NCI-H187 (cell line): ENCODE measurements at places on chromosomes 1 and 21.

- DNase-seq, result no peak
Observed at GRCh38 chr21:45892156-45892915, 89.2 kb upstream of the COL6A1 start.

DNA sequence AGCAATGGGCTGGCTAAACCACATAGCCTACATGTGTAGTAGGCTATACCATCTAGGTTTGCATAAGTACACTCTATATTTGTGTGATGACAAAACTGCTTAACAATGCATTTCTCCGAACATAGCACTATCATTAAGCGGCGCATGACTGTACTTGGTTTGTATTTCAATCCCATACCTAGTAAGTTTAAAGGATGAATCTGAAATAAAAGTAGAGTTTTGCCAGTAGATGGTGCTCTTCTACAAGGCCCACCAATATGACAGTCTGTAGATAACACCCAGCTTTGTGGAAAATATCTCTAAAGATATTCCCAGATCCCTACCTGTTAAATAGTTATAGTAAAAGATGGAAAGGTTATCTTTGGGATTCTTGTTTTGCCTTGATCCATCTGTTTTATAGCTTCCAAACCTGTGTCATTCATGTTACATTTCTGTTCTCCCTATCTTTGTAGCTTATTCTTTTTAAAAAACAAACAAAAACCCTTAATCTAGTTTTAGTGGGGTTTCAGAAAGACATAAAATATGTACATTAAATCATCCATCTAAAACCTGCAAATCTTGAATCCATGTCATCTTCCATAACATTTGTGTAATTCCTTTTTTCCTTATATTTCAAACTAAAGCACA, 33.9 kb upstream of the ASPM start:
- no peak for DNase-seq

DNA sequence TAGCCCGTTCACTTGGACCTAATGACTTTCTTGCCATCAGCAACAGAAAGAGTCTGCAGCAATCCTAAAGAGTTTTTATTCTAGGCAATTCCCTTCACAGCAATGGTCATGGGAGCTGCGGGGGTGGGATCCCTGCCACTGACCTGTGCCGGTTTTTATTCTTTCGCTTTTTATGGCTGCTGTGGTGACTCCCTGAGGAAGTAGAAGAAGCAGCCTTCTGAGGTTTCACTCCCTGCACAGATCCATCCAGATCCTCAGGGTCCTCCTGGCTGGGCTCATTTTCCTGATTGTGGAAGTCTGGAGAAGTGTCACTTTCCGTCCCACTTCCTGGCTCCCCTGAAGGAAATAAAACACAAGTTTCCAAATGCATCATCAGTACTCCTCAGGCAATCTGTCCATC, 12.9 kb downstream of the MEAF6 start:
- DNase-seq, result no peak

- no peak for DNase-seq
Observed at GRCh38 chr1:248755517-248755916, at the start of gene LYPD8. LYPD8 (minus strand) TSS chr1:248755759; CDS start chr1:248751081, 4,678 bp downstream.

DNA sequence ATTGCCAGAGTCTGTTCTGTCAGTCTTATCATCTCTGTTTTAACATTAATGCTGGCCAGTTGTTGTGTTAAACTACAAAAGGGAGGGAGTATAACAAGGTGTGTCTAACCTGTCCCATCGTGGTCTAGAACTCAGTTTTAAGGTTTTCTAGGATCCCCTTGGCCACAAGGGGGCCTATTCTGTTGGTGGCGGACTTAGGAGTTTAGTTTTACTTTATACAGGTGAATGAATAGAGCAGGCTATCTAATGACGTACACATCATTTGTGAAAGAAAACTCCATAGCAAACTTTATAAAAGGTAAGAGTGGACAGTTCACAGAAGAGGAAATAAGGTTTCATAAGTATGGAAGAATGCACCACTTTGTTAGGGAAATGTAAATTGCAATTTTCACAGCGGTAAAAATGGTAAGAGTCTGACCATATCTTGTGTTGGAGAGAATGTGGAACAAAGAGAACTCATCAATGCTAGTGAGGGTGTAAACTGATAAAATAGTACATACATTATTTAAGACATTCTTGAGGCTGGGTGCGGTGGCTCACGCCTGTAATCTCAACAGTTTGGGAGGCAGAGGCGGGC, 2.5 kb upstream of the ATF6 start:
- DNase-seq, result no peak

GRCh38 chr1:70914224-70914623, 133.4 kb downstream of the PTGER3 start:
- no peak for DNase-seq

DNA sequence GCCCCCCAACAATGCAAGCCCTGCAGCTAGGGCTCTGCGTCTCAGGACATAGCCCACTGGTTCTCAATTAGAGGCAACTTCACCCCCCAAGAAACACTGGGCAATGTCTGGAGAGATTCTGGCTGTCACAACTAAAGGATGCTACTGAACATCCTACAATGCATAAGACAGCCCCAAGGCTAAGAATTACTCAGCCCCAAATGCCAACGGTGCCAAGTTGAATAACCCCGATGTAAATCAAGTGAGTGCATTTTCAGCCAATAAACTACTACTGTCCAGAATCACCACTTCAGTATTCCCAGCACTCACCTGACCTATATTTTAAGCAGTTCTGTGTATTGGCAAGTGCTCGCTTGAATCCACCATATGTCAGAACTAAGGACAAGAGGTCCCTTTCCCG, 6.9 kb downstream of the RIPK4 start:
- no peak for DNase-seq

- DNase-seq, result no peak
Observed at GRCh38 chr1:183063349-183063748, 40.1 kb downstream of the LAMC1 start.

DNA sequence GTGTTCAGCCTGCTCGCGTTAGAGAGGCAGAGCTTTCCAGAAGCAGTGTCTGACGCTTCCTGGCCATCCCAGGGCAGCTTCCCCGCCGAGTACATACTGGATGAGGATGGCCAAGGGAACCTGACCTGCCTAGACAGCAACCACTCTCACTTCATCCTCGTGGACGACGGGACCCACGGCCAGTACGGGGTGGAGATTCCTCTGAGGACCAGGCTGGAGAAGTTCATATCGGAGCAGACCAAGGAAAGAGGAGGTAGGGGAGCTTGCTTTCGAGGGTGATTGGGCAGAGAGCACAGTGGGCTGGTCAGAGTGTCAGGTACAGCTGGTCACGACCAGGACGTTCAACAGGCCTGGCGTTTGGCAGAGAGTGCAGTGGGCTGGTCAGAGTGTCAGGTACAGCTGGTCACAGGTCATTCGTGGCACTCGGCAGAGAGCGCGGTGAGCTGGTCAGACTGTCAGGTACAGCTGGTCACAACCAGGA, 22.4 kb downstream of the TRPM2 start:
- no peak for DNase-seq

DNA sequence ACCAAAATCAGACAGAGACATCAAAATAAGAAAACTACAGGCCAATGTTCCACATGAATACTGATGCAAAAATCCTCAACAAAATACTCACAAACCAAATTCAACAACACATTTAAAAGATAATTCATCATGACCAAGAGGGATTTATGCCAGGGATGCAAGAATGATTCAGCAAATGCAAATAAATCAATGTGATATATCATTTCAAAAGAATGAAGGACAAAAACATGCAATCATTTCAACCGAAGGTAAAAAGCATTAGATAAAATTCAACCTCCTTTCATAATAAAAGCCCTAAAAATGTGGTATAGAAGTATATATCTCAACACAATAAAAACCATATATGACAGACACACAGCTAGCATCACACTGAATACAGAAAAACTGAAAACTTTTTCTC, 81.5 kb upstream of the LYPLAL1 start:
- no peak for DNase-seq

- no peak for DNase-seq
Observed at GRCh38 chr1:27364696-27365371, 1.9 kb downstream of the MAP3K6 start.

GRCh38 chr1:213744780-213745179, 243.0 kb upstream of the PROX1 start:
- no peak for DNase-seq

DNA sequence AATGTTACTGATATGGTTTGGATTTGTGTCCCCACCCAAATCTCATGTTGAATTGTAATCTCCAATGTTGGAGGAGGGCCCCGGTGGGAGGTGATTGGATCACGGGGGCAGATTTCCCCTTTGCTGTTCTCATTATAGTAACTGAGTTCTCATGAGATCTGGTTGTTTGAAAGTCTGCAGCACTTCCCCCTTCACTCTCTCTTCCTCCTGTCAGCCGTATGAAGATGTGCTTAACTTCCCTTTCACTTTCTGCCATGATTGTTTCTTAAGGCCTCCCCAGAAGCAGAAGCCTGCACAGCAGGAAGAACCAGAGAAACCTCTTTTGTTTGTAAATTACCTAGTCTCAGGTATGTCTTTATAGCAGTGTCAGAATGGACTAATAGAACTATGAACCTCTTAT, 28.4 kb downstream of the TRIM33 start:
- no peak for DNase-seq

- DNase-seq, result no peak
Observed at GRCh38 chr1:214518361-214518760, 33.0 kb downstream of the PTPN14 start.

DNA sequence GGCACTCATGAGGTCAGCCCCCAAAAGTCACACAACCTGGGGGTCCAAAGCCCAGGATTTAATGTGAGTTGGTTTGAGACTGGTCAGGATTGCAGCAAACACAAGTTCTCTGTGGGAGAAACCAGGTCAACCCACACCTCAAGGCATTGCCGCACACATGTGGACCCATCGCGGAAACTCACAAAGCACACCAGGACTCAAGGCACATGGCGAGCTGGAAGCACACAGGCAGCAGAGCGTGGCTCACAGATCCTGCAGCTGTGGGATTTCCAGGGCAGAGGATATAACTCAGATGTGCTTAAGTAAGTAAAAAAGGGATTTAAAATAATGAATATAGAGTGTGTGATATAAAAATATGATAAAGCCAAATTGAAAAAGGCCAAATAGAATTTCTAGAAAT, 51.6 kb upstream of the ADARB1 start:
- no peak for DNase-seq

- no peak for DNase-seq
Observed at GRCh38 chr1:205493241-205494085, 11.0 kb upstream of the CDK18 start.

DNA sequence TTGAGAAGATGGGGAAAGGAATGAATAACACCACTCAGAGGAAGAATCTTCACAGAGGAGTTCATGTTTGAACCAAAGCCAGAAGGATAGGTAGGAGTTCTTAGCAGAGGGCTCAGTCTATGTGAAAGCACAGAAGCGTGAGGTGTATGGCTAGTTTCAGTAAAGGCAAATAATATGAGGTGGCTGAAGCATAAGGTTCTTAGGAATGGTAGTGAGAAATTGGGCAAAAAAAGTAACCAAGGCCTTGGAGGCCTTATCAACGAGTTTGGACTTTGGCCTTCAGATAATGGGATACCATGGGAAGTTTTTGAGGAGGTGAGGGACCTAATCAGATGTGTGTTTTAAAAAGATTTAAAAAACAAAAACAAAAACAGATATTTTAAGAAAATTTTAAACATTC, 47.1 kb downstream of the TCEANC2 start:
- DNase-seq, result no peak

- DNase-seq, result no peak
Observed at GRCh38 chr1:66374148-66374547, 159.8 kb upstream of the SGIP1 start.

DNA sequence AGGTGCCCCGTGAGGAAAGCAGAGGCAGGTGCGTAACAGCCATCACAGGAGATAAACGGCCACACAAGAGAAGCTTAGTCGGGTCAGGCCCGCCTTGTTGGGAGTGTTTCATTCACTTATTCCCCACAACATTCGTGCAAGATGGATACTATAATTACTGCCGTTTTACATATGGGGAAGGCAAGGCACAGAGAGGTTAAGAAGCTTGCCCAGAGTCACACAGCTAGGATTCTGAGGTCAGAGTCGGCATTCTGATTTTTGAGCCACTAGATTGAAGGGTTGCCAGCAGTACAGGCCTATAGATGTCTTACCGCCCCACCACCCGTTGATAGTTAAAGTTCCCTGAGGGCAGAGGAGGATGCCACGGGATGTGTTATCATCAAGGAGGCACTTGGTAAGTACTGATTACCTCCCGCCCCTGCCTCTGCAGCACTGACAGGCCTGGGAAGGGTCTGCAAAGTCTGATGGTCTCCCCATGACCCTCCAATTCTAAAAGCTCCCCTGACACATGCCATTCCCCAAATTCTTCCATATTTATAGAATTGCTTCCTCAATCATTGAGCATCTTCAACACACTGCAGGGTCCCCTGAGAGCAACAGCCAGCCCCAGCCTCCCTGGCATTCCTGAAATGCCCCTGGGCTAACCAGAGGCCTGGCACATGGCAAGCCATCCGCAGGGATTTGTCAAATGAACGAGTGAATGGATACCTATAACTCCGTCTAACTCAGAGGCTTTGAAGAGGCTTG, 74.7 kb upstream of the CLDN14 start:
- no peak for DNase-seq

DNA sequence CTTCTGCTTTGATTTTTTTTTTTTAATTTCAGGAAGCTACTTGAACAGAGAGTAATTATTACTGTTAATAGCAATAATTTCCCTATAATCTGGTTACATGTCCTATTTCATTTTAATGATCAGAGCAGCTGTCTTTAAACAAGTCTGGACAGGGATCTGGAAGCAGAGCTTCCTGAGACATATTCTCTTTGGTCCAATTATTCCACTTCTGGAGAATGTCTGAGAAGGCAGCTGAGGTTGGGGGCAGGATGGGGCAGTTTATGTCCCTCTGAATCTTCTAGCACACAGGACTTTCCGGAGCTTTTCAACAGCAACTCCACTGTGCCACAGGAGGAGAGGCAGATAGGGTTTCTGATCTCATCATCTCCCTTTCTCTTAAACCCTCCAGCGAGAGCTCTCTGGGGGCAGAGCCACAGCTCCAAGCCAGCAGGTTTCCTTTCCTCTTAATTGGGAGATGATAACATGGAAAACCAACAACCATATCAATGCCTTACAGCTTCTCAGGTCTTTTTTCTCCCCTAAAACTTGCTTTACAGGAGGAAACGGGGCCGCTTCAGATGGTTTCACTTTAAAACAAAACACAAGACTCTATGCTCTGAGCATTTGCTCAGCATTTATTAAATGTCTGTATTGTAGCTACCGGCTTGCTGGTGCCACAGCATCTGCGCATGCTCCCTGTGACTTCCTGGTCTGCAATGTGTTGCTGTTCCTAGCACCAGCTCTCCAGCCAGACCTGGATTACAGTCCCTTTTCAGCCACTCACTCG, 425.7 kb upstream of the USP24 start:
- no peak for DNase-seq

DNA sequence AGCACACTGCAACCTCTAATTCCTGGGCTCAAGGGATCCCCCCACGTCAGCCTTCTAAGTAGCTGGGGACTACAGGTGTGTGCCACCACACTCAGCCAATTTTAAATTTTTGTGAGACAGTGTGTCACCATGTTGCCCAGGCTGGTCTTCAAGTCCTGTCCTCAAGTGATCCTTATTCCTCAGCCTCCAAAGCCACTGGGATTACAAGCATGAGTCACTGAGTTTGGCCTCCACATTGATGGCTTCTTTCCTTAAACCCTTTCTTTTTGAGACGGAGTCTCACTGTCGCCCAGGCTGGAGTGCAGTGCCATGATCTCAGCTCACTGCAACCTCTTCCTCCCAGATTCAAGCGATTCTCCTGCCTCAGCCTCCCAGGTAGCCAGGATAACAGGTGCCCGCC, 7.6 kb downstream of the KPNA6 start:
- DNase-seq, result no peak

- DNase-seq, result no peak
Observed at GRCh38 chr21:35926003-35926740, 134.2 kb downstream of the SETD4 start.
